ENCODE measurements at places on chromosomes 3 and 15. TPM values are rescaled to one million over a fixed set of nuclear protein-coding genes. Genes with fewer than 3 reads are reported as not detected.

CACNA1D gene
- total RNA-seq = 1.9 TPM

SLC30A4 gene
- 2.5 TPM for total RNA-seq

DOCK3 gene
- 0.43 TPM for total RNA-seq

EFCC1 gene
- total RNA-seq = not detected

- DNase-seq = no peak
These were observed 78.3 kb upstream of the HES1 start for GRCh38 chr3:194057570-194058188.

- no peak for DNase-seq
These were observed 150.9 kb downstream of the ITPR1 start for GRCh38 chr3:4643904-4644547.

DNA sequence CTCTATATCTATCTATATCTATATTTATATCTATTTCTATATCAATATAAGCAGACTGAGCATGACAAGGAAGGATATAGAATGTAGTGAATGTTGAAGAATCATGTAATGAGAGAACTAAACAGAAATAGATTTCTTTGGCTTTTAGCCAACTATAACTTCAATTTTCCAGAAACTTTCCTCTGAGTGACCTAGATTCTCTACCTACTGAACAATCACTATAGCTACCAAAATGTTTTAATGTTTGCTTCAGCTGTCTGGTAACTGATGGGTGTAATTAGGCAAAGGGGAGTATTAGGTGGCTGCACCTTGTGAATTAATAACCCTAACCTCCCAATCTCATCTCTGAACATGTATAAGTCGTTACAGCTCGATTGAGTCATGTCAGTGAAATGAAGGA is 76.4 kb upstream of the ROBO1 start:
- no peak for DNase-seq

DNA sequence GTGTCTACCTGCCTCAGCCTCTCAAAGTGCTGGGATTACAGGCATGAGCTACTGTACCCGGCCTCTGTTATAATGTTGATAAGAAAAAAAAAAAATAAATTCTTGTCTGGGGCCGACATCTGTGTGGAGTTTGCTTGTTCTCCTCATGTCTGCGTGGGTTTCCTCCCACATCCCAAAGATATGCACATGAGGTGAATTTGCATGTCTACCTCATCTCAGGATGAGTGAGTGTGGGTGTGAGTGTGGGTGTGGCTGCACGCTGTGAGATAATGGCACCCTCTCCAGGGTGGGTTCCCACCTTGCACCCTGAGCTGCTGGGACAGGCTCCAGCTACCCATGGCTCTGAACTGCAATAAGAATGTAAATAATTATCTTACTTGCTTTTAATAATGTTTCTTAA is 25.9 kb upstream of the UACA start:
- no peak for DNase-seq

DNA sequence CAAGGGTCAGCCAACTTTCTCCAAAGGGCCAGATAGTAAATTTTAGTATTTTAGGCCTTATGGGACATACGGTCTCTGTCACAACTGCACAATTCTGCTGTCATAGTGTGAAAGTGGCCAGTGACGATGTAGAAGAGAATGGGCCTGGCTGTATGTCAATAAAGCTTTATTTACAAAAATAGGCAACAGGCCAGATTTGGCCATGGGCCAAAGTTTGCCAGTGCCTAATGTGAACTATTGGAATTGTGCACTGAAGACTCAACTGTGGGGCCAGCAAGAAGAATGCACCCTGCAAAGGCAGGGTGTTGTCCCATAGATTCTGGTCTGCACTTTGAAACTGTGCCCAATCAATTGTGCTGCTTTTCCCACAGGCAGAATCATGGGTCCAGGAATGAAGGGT is 69.4 kb upstream of the PRR23E start:
- no peak for DNase-seq

DNA sequence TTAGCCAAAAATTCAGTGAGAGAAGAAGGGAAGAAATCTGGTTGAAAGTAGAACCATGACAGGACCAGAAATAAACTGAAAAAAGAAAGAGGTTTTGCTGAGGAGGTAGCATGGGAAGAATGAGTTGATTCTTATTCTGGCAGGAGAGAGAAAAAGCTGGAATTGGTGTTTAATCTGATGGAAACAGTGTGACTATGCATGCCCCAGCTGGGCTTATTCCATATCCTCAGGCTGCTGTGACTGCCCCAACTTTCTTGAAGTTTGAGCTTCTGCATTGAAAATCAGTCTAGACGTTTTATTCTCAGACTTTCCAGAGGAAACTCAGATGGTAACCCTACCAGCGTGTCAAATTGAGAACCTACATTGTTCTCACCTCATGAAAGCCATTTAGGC is 352.5 kb upstream of the DCBLD2 start:
- no peak for DNase-seq

Measured in epithelial cell of proximal tubule (primary cell).